ENCODE measurements at places on chromosomes 7 and 10.
A peak's percentile ranks its signal among the peaks of the same experiment; 100 is the strongest.

DNA sequence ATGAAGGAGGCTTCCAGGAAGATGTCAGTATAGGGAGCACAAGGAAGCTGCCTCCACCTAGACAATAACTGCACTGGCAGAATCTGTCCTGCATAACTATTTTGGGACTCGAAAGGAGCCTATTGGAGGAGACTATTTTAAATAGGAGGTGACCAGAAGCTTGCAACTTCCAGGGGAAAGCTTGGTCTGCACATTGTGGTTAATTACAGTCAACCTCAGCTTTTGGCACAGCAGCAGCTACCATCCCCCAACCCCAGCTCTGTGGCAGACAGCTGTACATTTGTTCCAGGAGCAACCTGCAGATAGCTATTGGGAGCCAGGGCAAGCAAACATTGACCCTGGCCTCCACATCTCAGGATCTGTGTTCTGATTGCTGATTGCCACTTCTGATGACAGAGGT lies 46.3 kb upstream of the NANOS1 start:
- DNase-seq, result no peak

DNA sequence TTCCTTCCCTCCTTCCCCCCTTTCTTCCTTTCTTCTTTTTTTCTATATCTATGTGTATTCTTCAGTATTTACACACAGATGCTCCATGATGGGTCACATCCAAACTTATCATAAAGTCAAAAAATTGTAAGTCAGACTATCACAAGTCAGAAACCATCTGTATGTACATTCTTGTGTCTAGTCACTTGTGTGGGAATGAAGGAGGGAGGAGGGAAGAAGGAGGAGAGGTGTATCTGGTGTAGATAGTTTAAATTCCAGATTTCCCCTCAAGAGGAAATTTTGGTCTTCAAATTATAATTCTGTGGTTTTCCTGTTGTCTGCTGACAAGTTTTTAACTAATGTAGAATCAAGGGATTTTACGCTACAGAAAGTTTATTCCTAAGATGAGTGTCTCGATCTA lies 287.2 kb downstream of the ETV1 start:
- no peak for DNase-seq

- DNase-seq, result no peak
Measured at GRCh38 chr7:140347218-140347617, 51.1 kb downstream of the SLC37A3 start.

DNA sequence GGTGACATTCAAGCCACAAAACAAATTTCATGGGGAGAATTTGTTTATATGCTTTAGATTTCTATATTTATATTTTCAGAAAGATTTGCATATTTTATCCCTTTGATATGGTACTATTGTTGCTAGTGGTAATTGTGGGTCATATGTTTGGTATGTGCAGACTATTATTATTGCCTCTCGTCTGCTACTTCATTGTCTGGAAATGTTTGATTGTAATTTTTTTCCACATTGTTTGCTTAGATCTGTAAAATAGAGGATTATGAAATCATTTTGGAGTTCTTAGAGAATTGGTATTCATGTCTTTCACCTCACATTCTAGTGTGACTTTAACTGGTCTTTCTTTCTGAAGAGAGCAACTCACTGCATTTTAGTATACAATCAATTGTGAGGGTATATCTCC lies 44.7 kb downstream of the MYO3A start:
- DNase-seq, result no peak

DNA sequence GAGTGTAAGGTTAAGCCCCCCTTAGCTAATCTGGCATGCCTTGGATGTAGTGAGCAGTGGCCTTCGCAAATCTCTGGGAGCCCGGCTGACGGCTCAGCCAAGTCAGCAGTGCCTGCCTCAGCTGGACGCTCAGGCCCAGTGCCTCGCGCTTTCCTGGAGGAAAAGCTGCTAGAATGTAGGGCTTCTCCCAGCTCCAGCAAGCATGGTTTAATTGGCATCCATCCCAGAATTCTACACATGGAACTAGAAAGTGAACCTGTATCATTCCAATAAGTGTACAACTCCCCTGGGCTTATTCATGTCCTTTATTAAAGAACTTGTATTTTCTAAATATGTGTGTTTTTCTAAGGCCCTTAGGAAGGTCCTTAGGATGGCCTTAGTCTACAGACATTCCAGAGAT lies 287.8 kb upstream of the SHH start:
- DNase-seq, result no peak

GRCh38 chr7:116493449-116493848 lies 6.1 kb upstream of the CAV2 start:
- DNase-seq, result no peak

DNA sequence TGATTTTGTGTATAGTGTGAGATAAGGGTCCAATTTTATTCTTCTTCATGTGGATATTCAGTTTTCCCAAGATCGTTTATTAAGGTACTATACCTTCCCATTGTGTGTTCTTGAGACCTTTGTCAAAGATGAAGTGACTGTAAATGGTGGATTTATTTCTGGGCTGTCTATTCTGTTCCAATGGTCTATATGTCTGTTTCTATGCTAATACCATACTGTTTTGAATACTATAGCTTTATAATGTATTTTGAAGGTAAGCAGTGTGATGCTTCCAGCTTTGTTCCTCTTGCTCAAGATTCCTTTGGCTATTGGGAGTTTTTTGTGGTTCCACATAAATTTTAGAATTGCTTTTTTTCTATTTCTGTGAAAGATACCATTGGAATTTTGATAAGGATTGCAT lies 8.7 kb upstream of the VWDE start:
- DNase-seq, result no peak

DNA sequence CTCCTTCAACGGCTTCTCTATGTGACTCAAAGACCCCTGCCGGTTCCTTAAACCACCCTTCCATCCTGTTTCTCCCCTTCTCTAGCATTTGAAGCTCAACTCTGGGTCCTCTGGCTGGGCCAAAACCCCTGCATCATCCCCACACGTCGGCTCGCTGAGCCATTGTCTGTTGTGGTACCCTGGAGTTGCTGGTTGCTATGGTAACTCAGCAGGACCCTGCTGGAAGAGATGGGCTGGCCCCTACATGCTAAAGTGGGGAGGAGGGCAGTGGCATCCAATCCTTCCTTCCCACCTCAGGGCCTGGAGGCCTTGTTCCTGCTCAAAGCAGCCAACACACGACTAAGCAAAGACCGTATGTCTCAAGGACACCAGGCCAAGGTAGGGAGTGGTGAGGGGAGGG lies 452.5 kb downstream of the PLXNA4 start:
- no peak for DNase-seq

GRCh38 chr7:136693166-136694119 lies 175.0 kb upstream of the CHRM2 start:
- no peak for DNase-seq

GRCh38 chr7:71243736-71244410 lies 111.9 kb downstream of the GALNT17 start:
- DNase-seq, result no peak

DNA sequence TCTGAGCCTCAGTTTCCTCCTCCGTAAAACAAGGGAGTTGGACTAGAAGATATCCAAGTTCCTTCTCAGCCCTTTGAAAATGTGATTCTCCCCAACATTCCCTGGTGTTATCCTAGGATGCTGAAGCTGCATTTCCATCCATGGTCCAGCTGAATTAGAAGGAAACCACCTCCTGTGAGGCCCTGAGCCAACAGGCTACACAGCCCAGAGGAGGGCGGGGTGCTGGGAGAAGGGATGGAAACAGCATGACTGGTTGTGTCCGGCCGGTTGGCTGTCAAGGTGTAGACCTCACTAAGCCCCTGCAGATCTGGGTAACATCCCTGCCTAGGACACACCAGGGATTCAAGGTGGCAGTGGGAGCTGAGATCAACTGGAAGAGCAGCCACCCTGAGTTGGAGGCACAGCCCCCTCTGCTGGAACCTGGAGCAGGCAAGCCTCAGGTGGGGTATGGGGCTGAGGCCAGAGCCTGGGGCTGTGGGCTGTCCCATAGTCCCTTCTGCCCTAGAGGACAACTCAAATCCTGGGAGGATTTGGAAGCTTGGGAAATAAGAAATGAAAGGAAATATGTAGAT lies 72.0 kb downstream of the PAX2 start:
- DNase-seq, result no peak

- no peak for DNase-seq
Measured at GRCh38 chr10:123417414-123417813, 248.7 kb upstream of the GPR26 start.

DNA sequence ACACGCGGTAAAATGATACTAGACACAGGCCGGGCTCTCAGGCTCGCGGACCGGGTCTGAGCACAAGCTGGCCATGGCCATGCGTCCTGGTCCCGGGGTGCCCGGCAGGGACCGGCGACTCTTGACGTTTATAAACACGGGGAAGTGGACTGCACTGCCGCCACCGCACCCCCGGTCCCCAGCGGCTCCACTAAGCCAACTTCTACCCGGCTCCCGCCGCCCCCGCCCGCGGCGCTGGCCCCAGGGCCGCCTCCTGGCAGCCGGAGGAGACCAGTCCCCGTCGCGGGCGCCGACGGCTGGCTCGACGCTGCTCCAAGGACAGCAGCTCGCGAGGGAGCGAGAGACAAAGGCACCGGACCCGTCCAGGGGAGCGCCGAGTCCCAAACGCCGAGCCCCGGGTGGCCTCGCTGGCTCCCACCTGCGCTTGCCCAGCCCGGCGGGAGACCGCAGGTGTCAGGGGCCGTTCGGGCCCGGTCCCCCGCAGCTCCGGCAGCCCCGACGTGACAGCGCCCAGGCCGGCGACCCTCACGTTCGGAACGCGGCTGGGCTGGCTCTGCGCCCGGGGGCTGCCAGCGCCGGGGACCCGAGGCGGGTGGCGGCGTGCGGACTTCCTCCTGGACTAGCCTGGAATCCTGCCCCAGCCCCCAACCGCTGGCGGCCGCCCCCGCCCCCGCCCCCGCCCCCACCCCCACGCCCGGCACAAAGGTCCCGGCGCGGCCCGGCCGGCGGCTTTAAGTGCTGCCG lies 517 bp downstream of the ITGB1 start:
- DNase-seq, result peak; percentile 80

- no peak for DNase-seq
Measured at GRCh38 chr7:85478530-85478929, 291.7 kb upstream of the SEMA3D start.

- peak; percentile 18 for DNase-seq
Measured at GRCh38 chr7:146090023-146090645, 26.5 kb upstream of the CNTNAP2 start.

DNA sequence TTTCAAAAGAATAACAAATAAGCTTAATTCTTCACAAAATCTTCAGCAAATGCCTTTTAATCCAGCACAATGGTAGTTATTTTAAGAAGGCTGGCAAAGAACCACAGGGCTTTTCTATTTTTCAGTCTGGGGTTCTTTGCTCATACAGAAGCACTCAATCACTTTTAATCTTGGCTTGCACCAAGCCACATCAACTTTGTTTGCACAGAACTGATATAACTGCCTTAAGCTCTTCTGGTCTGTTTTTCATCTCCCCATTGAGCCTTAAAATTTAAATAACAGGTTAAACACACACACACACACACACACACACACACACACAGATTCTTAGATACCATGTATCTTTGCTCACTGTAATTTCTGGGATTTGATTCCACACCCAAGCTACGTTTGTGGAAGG lies 377.0 kb downstream of the GATA3 start:
- DNase-seq, result no peak

DNA sequence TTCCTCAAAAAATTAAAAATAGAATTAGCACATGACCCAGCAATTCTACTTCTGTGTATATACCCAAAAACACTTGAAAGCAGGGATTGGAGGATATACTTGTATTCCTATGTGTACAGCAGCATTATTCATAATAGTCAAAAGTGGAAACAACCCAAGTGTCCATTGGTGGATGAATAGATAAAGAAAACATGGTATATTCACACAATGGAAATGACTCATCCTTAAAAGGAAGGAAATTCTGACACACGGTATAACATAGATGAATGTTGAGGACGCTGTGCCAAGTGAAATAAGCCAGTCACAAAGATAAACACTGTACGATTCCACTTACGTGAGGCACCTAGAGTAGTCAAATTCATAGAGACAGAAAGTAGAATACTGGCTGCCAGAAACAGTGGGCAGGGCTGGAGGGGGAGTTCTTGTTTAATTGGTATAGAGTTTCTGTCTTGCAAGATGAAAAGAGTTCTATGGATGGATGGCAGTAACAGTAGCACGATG lies 26.6 kb upstream of the KAT6B start:
- DNase-seq, result peak; percentile 85

DNA sequence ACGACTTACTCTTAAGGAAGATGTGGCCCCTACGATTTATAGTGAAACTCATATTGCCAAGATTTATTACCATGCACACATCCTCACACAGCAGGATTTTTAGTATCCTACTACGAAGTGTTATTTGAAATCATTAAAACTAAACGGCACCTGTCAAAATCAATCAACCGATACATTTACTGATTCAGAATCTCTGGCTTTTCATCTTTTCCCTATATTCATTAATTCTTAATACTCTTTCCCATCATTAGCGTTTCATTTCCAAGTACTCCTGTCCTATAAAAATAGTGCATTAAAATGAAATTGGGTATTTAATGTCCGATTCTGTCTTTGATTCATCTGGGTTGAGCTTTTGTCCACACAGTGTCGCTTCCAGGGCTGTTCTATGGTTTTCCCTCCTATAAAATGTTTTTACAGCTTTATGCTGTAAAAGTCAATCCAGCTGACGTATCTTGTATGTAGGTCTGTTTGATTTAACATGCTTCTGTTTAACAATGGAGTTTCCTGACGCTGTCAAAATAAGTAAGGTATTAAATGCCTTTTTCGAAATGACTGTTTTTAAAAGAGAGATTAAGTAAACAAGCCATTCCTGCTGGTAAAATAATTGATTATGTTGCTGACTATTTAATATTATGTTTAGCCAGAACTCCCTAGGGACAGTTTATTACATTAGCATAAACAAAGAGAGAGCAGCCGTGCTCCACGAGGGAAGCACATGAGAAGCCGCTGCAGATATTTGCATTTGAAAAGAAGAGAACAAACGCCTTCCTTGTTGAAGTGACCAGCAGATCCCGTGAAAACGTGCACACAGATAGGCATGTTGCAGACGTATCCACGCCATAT lies 22.3 kb upstream of the SFMBT2 start:
- no peak for DNase-seq

DNA sequence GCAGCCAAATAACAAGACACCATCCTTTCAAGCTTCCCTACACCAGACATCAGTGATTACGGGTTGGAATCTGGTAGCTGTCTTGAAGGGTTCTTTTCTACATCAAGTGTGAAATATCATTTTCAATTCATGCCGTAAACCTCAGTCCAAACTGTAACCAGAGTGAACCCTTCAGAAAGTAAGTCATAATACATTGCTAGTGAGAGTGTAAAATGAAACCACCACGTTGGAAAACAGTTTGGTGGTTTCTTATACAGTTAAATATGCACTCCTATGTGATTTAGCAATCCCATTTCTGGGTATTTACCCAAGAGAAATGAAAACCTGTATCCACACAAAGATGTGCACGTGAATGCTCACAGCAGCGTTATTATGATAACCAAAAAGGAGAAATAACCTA lies 25.6 kb upstream of the ZC3HAV1L start:
- DNase-seq, result no peak

GRCh38 chr7:1927937-1928644 lies 258.0 kb downstream of the ELFN1 start:
- no peak for DNase-seq

- no peak for DNase-seq
Measured at GRCh38 chr7:5457245-5457735, 33.7 kb upstream of the TNRC18 start.

GRCh38 chr10:50739618-50740292 lies at the start of gene ASAH2B:
Gene ASAH2B (plus strand): TSS chr10:50739936. CDS start chr10:50745131, 5,195 bp downstream.
- peak; percentile 86 for DNase-seq
